Gastrocnemius medialis (tissue), 4 donors: ENCODE measurements at places on chromosomes 6 and 20.

DNA sequence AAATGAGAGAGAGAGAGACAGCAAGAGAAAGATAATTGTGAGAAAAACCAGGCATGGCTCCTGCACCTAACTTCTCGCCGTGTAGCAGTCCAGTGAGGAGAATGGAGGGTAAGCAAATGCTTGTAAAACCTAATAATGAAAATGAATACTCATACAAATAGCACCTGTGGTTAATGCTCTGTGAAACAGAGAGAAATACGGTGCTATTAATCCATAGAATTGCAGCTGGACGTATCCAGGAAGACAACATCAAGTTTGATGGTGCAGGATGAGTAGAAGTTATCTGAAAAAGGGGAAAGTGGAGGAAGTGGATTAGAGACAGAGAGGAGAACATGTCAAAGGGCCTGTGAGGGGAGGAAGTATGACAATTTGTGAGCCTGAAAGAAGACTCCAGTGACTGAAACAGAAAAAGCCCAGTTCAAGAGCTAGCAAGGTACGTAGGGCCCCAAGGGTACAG is 89.4 kb upstream of the PAK5 start:
- no peaks in the 10 kb centered on the region for H3K36me3 ChIP-seq
- H3K4me1 ChIP-seq, result no peaks in the 10 kb centered on the region
- H3K4me3 ChIP-seq, result no peak overlapping the region
- no peaks in the 10 kb centered on the region for H3K27me3 ChIP-seq
- DNase-seq, result no peak

GRCh38 chr6:116408491-116408890 is 37.7 kb downstream of the DSE start:
- H3K4me1 ChIP-seq, result peaks cover 81% of the 10 kb centered on the region
- H3K27ac ChIP-seq, result peak overlapping the region; percentile 75
- no peak for DNase-seq
- peak overlapping the region; percentile 6 for H3K4me3 ChIP-seq

- H3K36me3 ChIP-seq, result no peaks in the 10 kb centered on the region
- H3K27ac ChIP-seq, result no peak overlapping the region
- H3K4me1 ChIP-seq, result peaks cover 2% of the 10 kb centered on the region
- peaks cover 15% of the 10 kb centered on the region for H3K27me3 ChIP-seq
Measured at GRCh38 chr20:59398537-59399205, 98.3 kb downstream of the EDN3 start.

GRCh38 chr6:17470938-17471327 is 77.5 kb downstream of the CAP2 start:
- H3K36me3 ChIP-seq, result no peaks in the 10 kb centered on the region
- no peaks in the 10 kb centered on the region for H3K27me3 ChIP-seq
- no peak overlapping the region for H3K4me3 ChIP-seq
- DNase-seq, result peak; percentile 49

GRCh38 chr20:59157961-59158541 is 5.6 kb upstream of the ZNF831 start:
- DNase-seq, result no peak
- H3K36me3 ChIP-seq, result no peaks in the 10 kb centered on the region
- no peak overlapping the region for H3K4me3 ChIP-seq
- peaks cover 4% of the 10 kb centered on the region for H3K4me1 ChIP-seq
- H3K27ac ChIP-seq, result no peak overlapping the region
- peaks cover 3% of the 10 kb centered on the region for H3K27me3 ChIP-seq

DNA sequence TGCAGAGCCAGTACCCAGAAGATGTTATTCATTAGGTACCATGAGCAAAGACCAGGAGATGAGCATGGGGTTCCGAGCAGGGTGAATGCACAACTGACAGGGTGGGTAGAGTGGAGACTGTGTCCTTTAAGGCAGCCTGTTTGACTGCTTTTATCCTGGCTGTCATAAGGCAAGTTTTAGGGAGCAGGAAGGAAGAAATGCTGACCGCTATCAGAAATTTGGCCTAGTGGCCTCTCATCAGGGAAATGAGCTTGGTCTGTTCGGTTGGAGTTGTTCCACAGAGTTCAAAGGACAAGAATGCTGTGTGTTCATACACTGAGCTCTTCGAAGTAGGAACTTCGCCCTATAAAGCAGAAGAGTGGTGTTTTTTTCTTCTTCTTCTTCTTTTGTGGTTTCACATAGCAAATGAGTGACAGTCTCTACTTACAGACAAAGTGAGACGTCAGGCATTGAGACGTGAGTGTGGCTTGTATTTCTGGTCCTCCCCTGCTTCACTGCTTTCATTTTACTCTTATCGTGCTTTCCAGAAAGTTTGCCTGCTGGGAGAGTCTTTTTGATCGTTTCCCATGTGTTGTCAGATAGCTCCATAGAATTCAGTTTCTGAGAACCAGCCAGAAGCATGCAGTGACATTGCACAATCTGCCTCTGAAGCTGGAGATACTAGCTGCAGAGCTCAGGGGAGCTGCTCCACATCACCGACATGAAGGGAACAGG is at the start of gene CASS4:
CASS4 (plus strand) TSS at position 502 of the 714 bp plus-strand sequence; CDS start at position 701, 199 bp downstream.
- H3K4me3 ChIP-seq, result no peak within 1 kb of the TSS
- no peaks in the 10 kb centered on the region for H3K27me3 ChIP-seq
- no peaks in the 10 kb centered on the region for H3K36me3 ChIP-seq
- peak within 1 kb of the TSS; percentile 47 for H3K27ac ChIP-seq

DNA sequence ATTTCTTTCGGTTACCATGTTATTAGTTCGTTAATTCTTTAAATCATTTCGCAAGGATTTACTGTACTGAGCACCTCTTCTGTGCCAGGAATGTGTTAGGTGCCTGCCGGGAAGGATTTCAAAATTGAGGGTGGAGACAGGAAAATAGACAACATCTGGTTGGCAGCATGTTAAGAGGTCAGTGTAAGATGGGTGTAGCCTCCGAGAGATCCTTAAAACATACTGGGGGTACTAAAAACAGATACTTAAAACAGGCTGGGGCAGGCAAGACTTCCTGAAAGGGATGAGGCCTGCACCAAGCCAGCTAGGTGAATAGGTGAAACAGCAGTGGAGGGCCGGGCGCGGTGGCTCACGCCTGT is 178.0 kb upstream of the SGK1 start:
- no peak overlapping the region for H3K27ac ChIP-seq
- DNase-seq, result no peak
- no peaks in the 10 kb centered on the region for H3K36me3 ChIP-seq
- peaks cover 5% of the 10 kb centered on the region for H3K4me1 ChIP-seq
- no peaks in the 10 kb centered on the region for H3K27me3 ChIP-seq

GRCh38 chr6:33740204-33740608 is 6.5 kb downstream of the IP6K3 start:
- no peaks in the 10 kb centered on the region for H3K36me3 ChIP-seq
- H3K4me1 ChIP-seq, result peaks cover 65% of the 10 kb centered on the region
- H3K27me3 ChIP-seq, result no peaks in the 10 kb centered on the region
- DNase-seq, result peak; percentile 98
- H3K27ac ChIP-seq, result peak overlapping the region; percentile 98
- H3K4me3 ChIP-seq, result peak overlapping the region; percentile 22

DNA sequence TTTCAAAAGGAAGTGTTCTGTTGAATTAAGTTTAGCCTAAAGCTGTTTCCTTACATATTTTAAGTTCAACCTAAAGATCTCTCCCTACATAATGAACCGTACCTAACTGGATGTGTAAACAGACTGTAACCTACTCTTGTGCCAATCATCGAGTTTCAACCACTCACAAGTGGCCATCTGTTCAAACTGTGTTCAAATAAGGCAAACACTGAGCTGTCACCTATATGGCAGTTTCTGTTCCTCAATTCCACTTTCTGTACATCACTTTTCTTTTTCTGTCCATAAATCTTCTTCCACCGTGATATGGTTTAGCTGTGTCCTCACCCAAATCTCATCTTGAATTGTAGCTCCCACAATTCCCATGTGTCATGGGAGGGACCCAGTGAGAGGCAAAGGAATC is 428.6 kb downstream of the HACE1 start:
- H3K27me3 ChIP-seq, result no peaks in the 10 kb centered on the region
- H3K4me3 ChIP-seq, result no peak overlapping the region
- no peak overlapping the region for H3K27ac ChIP-seq
- no peaks in the 10 kb centered on the region for H3K4me1 ChIP-seq
